CD4-positive, alpha-beta T cell treated with Interleukin-17A for 1 hour (primary cell): ENCODE measurements at places on chromosomes 2 and 18.

- no peak for DNase-seq
These were observed 14.3 kb upstream of the TRIB2 start for GRCh38 chr2:12702168-12703121.

GRCh38 chr2:232901736-232902578 lies 31.9 kb downstream of the SNORC start:
- DNase-seq, result no peak

DNA sequence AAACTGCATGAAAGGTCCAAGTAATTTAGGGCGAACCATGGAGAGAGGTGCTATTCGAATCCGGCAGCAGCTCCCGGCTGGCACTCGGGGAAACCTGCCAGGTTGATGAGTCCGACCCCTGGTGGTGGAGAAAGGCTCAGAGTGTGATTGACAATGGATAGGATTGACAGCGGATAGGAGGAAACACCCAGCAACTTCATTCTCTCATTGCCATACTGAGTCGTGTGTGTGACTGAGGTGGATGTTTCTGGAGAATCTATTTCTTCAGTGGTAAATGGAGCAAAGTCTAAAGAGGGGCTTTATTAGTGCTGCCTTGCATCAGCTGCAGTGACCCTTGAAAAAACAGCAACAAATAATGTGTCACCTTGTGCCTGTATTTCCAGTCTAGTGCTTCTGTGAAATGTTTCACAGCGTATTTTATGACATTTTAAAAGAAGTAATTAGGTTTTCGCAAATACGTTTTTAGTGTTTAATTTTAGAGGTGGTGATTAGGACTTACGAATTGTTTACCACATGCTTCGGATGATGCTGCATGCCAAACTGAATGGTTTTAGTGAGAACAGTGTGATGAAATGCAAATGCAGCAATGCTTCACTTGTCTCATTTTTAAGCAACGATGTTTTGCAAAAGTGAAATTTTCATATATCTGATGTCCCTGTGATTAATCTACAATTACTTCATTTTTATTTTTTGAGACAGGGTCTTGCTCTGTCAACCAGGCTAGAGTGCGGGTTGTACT lies 102.0 kb downstream of the DCDC2C start:
- no peak for DNase-seq

GRCh38 chr2:236177967-236178889 lies 10.0 kb upstream of the GBX2 start:
- DNase-seq, result no peak

DNA sequence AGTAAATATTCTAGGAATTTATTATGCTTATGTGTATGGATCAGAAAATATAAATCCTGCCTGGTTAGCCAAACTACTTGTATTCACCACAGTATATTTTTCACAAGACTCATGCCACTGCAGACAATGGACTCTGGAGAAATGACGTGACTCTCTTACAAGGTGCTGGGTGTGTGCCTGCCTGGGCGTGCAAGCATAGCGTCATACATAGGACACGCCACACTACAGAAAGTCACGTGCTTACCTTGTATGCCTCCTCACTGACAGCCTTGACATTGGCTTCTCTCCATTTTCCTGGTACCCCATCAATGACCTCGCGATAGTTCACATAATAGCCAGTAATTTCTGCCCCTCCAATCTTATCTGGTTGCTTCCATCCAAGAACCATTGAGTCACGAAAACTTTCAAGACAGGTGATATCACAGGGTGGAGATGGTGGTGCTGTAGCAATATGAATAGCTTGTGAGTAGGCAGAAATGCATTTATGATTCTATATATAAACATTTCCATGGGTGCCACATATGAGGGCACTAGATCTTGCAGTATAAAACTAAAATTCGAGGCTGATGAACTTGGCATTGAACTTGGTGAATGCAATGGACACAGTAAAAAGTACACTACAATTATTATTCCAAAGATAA lies 93.2 kb downstream of the MYOM1 start:
- DNase-seq, result no peak

DNA sequence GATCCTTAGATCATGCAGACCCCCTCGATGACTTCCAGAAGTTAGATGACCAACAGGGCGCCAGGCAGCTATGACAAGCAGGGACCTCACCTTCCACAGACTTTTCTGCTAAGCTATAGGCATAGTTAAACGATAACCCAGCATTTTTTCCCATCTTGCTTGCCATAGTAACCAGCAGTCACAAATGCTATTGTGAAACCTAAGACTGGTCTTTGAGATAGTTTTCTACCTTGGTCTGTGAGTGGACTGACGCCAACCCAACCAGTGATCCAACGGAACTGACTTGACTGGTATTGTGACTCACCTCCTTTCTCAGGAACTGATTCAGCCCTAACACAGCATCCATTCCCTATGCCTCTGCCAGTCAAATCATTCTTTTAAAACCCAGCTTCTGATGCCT lies 361.2 kb downstream of the LRRTM4 start:
- no peak for DNase-seq
